ENCODE measurements at places on chromosomes 7 and 10.
A peak's percentile ranks its signal among the peaks of the same experiment; 100 is the strongest.

GRCh38 chr10:105964009-105964408 is 1200.5 kb downstream of the SORCS1 start:
- DNase-seq, result no peak

DNA sequence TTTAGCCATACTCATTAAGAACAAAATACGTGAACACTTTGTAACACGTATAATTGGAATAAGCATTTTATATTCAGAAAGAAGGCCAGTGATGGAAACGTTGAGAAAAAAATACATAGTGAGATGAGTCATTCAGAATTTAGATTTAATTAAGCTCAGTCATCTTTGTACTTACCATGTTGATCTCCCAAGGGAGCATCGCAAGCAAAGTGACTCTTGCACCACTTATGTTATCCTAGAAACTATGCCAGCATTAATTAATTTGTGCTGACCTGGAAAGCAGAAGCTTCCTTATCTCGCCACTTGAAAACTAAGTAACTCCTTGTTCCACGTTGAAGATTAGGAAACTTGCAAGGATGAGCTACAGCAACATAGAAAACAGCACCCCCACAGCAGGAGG is 9.7 kb upstream of the MPP7 start:
- DNase-seq, result no peak

DNA sequence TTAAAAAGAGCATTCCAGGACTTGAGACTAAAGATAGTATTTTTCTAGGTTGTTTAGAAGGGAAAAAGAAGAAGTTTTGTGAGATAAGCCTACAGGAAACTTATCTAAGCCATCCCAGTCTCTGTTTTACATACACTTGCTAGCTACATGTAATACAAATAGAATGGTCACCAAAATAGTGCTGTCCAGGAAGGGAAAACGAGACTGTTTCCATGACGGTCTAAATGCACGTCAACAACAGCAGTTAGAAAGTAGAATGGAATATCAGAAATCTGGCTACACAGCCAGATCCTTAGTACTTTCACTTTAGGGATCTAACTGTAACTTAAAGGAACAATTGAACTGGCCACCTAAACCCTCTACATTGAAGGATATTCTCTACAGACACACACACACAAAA is 117.6 kb downstream of the TSPAN12 start:
- DNase-seq, result no peak

DNA sequence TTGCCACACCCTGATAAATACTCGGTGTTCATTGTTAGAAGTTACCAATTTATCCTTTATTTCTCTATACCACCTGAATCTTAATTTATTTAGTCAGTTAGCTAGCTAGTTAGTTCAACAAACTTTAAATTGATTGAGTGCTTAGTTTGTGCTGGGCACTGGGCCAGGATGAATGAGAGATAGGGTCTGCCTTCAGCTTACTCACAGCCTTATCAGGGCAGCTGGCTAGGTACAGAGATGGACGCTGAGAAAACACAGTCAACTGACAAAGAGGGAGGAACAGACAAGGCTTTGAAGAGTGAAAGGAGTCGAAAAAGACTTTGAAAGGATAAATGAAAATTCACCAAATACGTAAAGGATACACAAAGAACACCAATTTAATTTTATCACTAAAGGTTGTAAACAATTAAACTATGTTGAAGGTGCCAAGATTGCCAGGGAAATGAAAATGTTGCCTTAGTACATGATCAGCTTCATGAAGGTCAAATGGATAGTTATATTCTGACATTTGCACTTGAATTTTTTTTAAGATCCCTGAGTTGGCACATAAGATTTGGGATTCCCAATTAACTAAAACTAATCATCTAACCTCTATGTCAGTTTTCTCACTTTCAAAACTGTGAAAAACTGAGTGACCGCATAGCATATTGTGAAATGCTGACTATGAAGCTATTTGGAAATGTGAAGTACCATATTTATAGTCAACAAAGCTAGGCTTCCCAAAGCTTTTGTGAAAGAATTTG is 2.1 kb downstream of the CAV2 start:
- no peak for DNase-seq

- DNase-seq, result no peak
Observed at GRCh38 chr7:114956702-114957101, 34.8 kb downstream of the MDFIC start.

DNA sequence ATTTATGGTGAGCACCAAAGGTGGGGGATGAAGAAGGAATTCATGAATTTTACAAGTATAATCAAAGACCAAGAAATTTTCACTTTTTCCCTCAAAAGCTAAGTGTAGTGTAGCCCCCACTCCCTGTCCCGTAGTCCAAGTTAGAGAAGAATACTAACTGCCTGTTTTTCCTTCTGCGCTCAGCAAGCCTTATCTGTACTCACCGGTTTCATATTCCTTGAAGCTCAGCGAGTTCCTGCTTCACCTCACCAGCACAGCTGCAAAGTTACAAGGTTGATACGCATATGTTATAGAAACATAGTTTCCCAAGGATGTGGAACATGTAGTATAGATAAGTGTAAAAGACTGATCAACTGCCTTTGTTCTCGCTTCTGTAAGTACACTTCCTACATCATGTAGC is 16.0 kb upstream of the ZNF33B start:
- no peak for DNase-seq

GRCh38 chr7:124943472-124943871 is 13.8 kb upstream of the POT1 start:
- peak; percentile 31 for DNase-seq

DNA sequence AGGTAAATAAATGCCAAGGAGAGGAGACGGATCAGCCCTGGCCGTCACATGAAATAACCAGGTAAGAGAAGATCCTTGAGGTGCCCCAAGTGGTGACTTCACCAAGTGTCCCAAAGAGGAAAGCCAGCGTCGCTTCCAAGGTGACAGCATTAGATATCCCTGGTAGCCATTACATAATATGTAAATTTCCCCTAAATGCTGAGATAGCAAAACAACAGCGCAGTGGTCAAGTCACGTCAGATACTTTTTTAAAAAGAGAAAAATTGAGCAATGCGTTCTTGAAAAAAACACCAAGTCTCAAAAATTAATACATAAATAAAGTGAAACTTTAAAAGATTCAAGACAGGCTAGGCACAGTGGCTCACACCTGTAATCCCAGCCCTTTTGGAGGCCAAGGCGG is 100.2 kb downstream of the HTR5A start:
- no peak for DNase-seq

- no peak for DNase-seq
Observed at GRCh38 chr7:18408868-18409267, 86.7 kb upstream of the HDAC9 start.

DNA sequence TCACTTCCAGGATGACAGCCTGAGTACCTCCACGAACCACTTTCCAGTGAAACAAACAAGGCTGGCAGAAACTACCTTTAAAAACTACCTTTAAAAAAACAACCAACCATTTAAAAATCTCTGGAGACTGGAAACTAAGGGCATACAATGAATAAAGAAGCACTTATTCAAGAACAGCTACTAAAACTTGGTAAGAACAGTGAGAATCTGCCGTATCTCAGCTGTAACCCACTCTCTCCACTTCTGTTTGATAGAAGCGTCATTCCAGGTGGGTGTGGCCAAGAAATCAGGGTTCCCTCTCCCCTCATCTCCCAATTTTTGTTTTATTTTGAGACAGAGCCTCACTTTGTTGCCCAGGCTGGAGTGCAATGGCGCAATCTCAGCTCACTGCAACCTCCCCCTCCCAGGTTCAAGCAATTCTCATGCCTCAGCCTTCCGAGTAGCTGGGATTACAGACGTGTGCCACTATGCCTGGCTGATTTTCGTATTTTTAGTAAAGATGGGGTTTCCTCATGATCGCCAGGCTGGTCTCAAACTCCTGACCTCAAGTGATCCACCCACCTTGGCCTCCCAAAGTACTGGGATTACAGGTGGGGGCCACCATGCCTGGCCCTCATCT is 158.8 kb upstream of the CHST15 start:
- no peak for DNase-seq

DNA sequence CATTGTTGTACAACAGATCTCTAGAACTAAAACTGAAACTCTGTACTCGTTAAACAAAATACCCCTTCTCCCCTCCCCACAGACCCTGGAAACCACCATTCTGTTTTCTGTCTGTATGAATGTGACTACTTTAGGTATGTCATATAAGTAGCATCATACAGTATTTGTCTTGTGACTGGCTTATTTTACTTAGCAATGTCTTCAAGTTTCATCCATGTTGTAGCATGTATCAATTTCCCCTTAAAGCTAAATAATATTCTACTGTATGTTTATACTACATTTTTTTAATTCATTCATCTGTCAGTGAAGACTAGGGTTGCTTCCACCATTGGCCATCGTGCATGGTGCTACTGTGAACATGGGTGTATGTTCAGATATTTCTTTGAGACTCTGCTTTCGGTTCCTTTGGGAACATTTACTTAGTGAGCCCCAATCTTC is 71.2 kb upstream of the RPA3 start:
- DNase-seq, result no peak

- no peak for DNase-seq
Observed at GRCh38 chr7:132024290-132024689, 467.9 kb upstream of the PODXL start.

- no peak for DNase-seq
Observed at GRCh38 chr7:150967349-150967748, 10.8 kb downstream of the KCNH2 start.

- DNase-seq, result no peak
Observed at GRCh38 chr10:167383-167782, 32.1 kb downstream of the ZMYND11 start.

GRCh38 chr7:131591687-131592319 is 35.4 kb upstream of the PODXL start:
- DNase-seq, result no peak

DNA sequence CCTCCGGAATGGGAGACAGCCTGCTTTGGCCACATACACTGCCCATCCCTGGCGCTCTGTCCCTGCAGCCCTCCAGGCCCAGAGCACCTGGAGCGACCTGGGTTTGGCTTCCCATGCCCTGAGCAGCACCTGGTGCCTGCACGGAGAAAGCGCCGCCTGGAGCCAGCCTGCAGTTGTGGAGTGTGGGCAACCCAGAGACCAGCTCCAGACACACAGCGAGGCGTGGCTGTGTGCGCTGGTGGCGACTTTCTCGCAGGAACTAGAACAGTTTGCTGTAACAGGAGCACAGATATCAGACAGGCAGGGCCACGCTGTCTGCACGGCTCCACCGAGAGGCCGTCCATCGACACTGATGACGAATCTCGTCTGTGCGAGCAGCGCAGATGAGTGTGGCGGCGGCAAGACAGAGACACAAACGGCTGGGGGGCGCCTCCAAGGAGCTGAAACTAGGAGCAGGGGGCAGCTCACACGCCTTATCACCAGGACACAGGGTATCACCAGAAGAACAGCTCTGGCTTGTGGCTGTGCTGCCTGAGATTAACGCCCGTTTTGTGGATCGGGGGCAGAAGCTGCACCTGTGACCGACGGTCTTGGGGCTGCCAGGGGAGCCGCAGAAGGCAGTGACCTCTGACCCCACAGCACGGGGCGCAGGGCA is 275.3 kb downstream of the DNAJB6 start:
- no peak for DNase-seq

DNA sequence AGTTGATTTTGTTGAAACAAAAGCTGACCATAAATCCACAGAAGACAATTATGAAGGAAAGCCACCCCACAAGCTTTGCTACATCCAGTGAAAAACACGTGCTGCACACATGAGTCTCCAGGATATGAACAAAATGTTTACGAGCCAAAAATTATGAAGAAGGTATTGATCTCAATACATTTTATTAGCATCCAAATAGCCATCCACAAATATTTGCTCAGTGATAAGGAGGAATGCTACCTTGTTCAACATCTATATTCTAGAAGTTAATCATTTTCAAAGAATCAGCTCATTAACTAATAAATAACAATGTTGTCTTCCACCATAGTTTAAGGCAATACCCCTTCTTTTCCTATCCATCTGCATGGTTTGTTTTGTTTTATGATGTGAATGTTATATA is 42.7 kb downstream of the CALML3 start:
- no peak for DNase-seq

- no peak for DNase-seq
Observed at GRCh38 chr7:100540073-100540723, 1.2 kb downstream of the AGFG2 start.

- no peak for DNase-seq
Observed at GRCh38 chr10:62590306-62590705, 214.2 kb upstream of the ADO start.

GRCh38 chr10:121157998-121158397 is 306.8 kb downstream of the WDR11 start:
- DNase-seq, result no peak

GRCh38 chr7:114152314-114152938 is 233.6 kb upstream of the PPP1R3A start:
- no peak for DNase-seq

DNA sequence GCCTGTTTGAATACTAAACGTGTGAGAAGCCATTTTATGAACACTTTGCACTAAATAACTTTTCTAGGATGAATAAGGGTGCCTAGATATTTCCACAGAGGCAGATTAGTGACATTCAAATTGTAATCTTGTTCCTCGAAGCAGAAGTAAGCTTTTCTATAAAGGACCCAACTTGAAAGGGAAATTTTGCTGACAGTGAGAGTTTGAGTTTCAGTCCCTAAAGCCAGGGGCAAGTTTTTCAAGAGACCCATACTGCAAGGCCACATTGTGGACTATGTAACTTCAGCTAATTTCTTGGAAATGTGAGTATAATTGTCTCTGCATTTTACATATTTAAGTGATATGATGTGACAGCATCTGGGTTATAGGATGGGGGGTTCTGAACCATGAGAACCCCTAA is 387.2 kb upstream of the ETV1 start:
- DNase-seq, result no peak

- DNase-seq, result no peak
Observed at GRCh38 chr7:3953133-3953532, 652.1 kb downstream of the SDK1 start.

DNA sequence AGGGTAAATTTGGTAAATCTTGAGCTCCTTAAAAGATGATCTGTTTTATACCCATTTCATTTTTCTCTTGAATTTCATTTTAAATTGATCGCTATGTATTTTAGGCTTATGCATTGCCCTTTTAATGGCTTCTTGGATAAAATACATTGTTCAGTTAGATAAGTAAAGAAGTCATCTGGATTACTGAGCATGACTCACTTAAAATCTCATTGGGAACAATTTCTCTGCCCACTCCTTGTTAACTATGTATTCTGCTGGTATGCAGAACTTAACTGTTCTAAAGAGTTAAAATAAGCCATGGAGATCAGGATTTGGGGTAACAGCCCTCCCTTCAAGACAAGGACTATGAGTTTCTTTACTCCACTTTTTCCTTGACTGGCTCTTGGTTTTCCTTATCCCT is 134.2 kb downstream of the SND1 start:
- DNase-seq, result no peak
